ENCODE measurements at places on chromosomes 12 and 14. TPM values are rescaled to one million over a fixed set of nuclear protein-coding genes. Genes with fewer than 3 reads are reported as not detected.

CD69 gene
- total RNA-seq: not detected

KCNC2 gene
- total RNA-seq: not detected

GPR68 gene
- 0.12 TPM for total RNA-seq

PLEKHH1 gene
- 3.5 TPM for total RNA-seq
